ENCODE measurements at places on chromosomes 5 and 9. TPM values are rescaled to one million over a fixed set of nuclear protein-coding genes. Genes with fewer than 3 reads are reported as not detected.

DNA sequence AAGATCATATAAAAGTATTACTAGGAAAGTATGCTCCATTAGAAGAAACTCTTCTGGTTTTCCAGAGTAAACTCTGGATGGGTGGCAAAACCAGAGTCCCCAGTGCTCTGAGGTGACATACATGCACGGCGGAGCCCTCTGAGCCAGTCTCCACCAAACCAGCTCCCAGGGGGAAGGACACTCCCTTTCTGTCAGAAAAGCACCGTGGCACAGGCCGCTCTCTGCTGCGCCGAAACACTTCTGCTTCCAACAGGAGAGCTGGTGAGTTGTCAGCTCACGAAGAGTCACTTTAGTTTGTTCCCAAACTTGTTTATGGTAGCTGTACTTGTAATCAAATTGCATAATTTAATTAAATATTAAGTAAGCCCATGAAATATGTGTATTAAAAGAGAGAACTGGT is 184.6 kb downstream of the CDK5RAP2 start:
- no peak overlapping the region for H3K4me3 ChIP-seq
- H3K27ac ChIP-seq: no peak overlapping the region
- H3K36me3 ChIP-seq: peaks cover 48% of the 10 kb centered on the region
- no peaks in the 10 kb centered on the region for H3K27me3 ChIP-seq
- peaks cover 32% of the 10 kb centered on the region for H3K4me1 ChIP-seq

DNA sequence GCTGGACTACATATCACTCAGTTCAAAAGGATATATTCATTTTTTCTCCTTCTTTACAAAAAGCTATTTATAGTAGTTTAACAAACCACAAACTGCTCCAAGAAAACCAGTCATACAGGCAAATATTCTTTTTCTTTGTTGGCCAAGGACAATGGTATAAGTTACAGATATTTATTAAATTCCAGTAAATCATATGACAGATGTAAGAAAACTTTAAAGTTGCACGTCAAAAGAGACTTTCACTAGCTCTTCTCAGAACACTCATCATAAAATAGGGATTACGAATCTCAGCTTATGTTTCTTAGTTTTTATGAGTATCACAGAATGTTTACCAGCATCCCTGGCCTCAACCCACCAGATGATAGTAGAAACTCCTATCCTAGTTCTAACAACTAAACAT is 67.2 kb downstream of the ANKRD31 start:
- H3K4me1 ChIP-seq: no peaks in the 10 kb centered on the region
- peaks cover 4% of the 10 kb centered on the region for H3K36me3 ChIP-seq
- no peak overlapping the region for H3K4me3 ChIP-seq
- no peak for DNase-seq

DNA sequence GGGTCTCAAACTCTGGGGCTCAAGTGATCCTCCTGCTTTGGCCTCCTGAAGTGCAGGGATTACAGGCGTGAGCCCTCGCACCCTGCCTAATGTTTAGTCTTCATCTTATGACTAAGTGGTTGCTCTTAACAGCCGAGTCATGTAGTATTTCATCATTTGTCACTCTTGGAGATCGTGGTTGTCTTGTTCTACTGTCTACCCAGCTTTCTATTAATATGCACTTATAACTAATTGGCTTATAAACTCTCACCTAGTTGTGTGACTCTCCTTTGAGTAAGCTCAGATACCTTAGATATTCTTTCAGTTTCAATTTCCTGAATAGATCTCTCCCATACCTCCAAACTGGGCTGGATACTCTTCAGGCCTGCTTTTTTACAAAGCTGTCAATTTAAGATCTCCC is 19.9 kb downstream of the SLC44A1 start:
- peaks cover 6% of the 10 kb centered on the region for H3K36me3 ChIP-seq
- H3K4me3 ChIP-seq: no peak overlapping the region
- no peak overlapping the region for H3K27ac ChIP-seq
- peak; percentile 11 for DNase-seq
- H3K27me3 ChIP-seq: no peaks in the 10 kb centered on the region

DNA sequence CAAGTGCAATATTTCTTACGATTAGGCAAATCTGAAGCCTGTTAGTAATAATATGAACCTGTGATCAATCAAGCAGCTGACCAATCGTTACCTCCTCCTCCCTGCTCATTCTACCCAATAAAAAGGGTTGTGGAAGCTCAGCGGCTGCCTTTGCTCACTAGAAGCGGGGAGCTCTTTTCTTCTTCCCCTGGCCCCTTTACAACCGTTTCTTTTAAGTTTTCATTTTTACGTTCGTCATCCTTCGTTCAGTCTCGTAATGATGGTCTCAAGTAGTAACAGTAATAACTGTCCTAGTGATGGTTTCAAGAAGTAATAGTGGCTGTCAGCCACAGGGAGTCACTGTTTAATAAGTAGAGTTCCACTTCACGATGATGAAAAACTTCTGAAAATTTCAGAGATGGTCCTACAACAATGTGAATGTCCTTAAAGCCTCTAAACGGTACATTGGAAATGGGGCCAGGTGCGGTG is 6.2 kb downstream of the UGT3A2 start:
- peaks cover 19% of the 10 kb centered on the region for H3K27me3 ChIP-seq
- no peak overlapping the region for H3K27ac ChIP-seq
- no peak for DNase-seq
- H3K4me3 ChIP-seq: no peak overlapping the region

DNA sequence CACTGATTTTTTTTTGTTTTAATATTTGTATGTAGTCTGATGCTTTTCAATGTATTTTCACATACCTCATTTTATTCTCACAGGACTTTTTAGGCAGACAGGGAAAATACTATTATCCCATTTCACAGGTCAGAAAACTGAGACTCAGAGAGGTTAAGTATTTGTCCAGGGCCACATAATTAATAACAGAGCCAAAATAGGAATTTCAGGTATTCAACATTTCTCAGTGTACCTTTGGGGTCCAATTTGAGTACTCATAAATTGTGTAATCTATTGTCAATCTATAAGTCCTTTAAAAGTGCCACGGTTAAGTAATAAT is 120.7 kb upstream of the GRHPR start:
- peaks cover 32% of the 10 kb centered on the region for H3K36me3 ChIP-seq
- H3K27me3 ChIP-seq: no peaks in the 10 kb centered on the region
- no peak for DNase-seq
- peaks cover 51% of the 10 kb centered on the region for H3K4me1 ChIP-seq
- peak overlapping the region; percentile 51 for H3K4me3 ChIP-seq

- peaks cover 60% of the 10 kb centered on the region for H3K4me1 ChIP-seq
- no peak overlapping the region for H3K27ac ChIP-seq
- no peak overlapping the region for H3K4me3 ChIP-seq
- no peak for DNase-seq
These were observed 48.3 kb upstream of the RIC1 start for GRCh38 chr9:5580650-5581049.

- peaks cover 11% of the 10 kb centered on the region for H3K4me1 ChIP-seq
- H3K27me3 ChIP-seq: peaks cover 44% of the 10 kb centered on the region
- no peaks in the 10 kb centered on the region for H3K36me3 ChIP-seq
These were observed 141.0 kb downstream of the LHFPL2 start for GRCh38 chr5:78507531-78507930.

DNA sequence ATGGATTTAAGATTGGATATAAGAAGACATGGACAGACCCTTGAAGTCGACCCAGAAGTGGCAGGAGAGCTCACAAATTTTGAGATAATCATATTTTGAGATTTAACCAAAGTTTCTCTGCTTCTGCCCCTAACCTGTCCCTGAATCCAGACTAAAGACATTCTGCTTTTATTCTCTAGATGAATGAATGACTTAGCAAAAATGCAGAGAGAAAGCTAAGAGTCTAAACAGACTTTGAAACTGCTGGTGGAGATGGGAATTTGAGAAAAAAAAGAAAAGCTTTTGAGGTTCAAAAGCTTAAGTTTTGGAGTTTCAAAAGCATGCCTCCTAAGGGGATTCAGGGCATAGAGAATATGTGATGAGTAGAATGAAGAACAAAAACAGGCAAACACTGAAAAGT is 85.2 kb upstream of the KLF9 start:
- H3K4me3 ChIP-seq: no peak overlapping the region
- DNase-seq: no peak
- H3K27ac ChIP-seq: no peak overlapping the region
- H3K36me3 ChIP-seq: no peaks in the 10 kb centered on the region

GRCh38 chr5:51039424-51040329 is 343.6 kb upstream of the ISL1 start:
- H3K27me3 ChIP-seq: no peaks in the 10 kb centered on the region
- no peak for DNase-seq
- H3K4me1 ChIP-seq: no peaks in the 10 kb centered on the region
- no peak overlapping the region for H3K27ac ChIP-seq
- no peaks in the 10 kb centered on the region for H3K36me3 ChIP-seq
- no peak overlapping the region for H3K4me3 ChIP-seq

GRCh38 chr5:176866707-176867310 is 32.3 kb downstream of the HK3 start:
- no peak for DNase-seq
- H3K4me3 ChIP-seq: no peak overlapping the region

- no peaks in the 10 kb centered on the region for H3K27me3 ChIP-seq
- no peak overlapping the region for H3K4me3 ChIP-seq
- H3K4me1 ChIP-seq: no peaks in the 10 kb centered on the region
- H3K27ac ChIP-seq: no peak overlapping the region
- DNase-seq: no peak
These were observed 87.0 kb downstream of the ANGPTL2 start for GRCh38 chr9:127035423-127035822.

DNA sequence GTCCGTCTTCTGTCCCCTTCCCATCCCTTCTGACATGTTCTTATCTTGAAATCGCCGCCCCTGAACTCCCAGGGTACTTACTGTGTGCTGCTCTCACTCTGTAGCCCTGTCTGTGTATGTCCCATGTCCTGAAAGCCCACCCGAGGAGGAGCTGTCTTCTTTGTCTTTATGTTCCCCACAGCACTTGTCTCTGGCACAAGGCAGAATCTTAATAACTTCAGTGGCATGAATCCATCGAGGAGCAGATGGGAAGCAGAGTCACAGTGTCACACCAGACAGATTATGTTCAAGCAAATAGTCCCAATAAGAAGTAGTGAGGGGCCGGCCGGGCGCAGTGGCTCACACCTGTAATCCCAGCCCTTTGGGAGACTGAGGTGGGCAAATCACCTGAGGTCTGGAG is 29.7 kb upstream of the LTC4S start:
- peaks cover 81% of the 10 kb centered on the region for H3K4me1 ChIP-seq
- no peak overlapping the region for H3K4me3 ChIP-seq
- H3K27me3 ChIP-seq: no peaks in the 10 kb centered on the region
- H3K27ac ChIP-seq: no peak overlapping the region

DNA sequence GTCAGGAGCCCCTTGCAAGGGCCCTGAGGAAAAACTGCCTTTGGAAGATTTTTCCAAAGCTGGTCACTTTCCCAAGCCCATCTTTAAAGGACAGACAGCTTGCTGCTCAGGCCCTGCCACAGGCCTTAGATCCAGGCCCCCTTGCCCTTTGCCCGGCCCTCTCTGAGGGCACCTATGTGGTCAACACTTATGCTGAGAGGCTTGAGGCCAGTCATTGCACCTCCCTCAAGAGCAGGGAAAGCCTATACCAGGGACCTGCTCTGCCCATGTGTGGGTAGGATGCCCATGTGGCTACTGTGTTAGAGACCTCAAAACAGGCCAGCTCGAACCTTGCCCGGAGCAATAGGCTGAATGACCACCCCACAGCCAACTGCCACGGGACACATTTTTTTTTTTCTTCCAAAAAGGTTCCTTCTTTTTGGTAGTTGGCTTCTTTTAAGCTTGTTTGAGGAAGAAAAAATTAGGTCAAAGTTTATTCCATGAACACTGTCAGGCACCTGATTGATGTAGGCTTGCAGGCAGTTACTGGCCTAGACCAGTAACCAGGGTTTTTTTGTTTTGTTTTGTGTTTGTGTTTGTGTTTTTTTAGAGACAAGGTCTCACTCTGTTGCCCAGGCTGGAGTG is 3.8 kb downstream of the TCF7 start:
- no peak overlapping the region for H3K27ac ChIP-seq
- H3K36me3 ChIP-seq: peaks cover 61% of the 10 kb centered on the region
- no peaks in the 10 kb centered on the region for H3K27me3 ChIP-seq
- peak overlapping the region; percentile 78 for H3K4me3 ChIP-seq
- no peak for DNase-seq

DNA sequence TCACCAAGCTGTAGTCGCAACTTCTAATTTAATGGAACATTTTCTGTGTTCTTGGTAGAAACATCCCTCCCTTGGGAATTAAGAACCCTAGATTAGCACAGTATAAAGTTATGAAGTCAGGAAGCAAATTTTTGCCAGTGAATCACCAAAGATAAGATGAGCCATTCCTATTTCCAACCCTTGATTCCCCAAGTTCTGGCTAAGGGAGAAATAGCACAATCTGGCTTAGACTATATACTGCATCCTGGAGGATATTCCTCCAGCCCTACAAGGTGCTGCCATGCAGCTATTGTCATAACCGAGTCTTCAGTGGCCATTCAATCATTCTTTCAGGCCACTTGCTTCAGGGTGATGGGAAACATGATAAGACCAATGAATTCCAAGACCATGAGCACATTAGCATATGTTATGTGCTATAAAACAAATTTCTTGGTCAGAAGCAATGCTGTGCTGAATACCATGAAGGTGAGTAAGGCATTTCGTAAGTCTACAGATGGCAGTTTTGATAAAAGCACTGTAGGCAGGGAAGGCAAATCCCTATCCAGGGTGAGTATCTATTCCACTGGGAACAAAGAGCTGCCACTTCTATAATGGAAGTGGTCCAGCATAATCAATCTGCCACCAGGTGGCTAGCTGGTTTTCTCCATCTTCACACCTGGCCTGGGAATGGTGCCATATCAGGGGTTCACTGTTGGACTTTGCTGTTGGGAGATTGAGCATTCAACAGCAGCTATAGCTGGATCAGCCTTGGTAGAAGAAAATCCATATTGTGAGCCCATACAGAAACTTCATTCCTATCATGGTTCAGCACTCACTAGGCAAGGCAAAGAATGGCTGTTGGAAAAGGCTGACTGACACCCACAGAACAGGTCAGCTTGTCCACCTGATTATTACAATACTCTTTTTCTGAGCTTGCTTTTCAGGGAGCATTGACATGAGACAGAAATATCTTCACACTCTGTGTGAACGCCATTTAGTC is 19.6 kb upstream of the ARL15 start:
- H3K4me3 ChIP-seq: no peak overlapping the region
- peaks cover 3% of the 10 kb centered on the region for H3K36me3 ChIP-seq
- H3K27ac ChIP-seq: no peak overlapping the region
- no peaks in the 10 kb centered on the region for H3K4me1 ChIP-seq
- no peak for DNase-seq

The DBH gene
- total RNA-seq: not detected

The GDA gene
- total RNA-seq: not detected

The KYAT1 gene
- 18.5 TPM for total RNA-seq

The ZNF300 gene
- total RNA-seq: 2.4 TPM

The CCDC192 gene
- not detected for total RNA-seq

The TTC23L gene
- 0.26 TPM for total RNA-seq

The ROR2 gene
- total RNA-seq: not detected

The PIP5K1B gene
- total RNA-seq: 1.6 TPM

The TXNDC8 gene
- total RNA-seq: not detected

The EGFLAM gene
- not detected for total RNA-seq

The SLC27A6 gene
- not detected for total RNA-seq

The SPATA31E1 gene
- not detected for total RNA-seq

The PLAC8L1 gene
- total RNA-seq: 0.30 TPM

The CTXN3 gene
- total RNA-seq: not detected

The GLIPR2 gene
- 13.7 TPM for total RNA-seq

The CCDC183 gene
- total RNA-seq: 0.47 TPM

The DDX4 gene
- total RNA-seq: not detected

The LCN1 gene
- total RNA-seq: not detected
